Hematopoietic multipotent progenitor cell treated with erythropoietin and hydrocortisone succinate and interleukin-3 and kit ligand, for 6 days (in vitro differentiated cells): ENCODE measurements at places on chromosomes 11 and 22.

DNA sequence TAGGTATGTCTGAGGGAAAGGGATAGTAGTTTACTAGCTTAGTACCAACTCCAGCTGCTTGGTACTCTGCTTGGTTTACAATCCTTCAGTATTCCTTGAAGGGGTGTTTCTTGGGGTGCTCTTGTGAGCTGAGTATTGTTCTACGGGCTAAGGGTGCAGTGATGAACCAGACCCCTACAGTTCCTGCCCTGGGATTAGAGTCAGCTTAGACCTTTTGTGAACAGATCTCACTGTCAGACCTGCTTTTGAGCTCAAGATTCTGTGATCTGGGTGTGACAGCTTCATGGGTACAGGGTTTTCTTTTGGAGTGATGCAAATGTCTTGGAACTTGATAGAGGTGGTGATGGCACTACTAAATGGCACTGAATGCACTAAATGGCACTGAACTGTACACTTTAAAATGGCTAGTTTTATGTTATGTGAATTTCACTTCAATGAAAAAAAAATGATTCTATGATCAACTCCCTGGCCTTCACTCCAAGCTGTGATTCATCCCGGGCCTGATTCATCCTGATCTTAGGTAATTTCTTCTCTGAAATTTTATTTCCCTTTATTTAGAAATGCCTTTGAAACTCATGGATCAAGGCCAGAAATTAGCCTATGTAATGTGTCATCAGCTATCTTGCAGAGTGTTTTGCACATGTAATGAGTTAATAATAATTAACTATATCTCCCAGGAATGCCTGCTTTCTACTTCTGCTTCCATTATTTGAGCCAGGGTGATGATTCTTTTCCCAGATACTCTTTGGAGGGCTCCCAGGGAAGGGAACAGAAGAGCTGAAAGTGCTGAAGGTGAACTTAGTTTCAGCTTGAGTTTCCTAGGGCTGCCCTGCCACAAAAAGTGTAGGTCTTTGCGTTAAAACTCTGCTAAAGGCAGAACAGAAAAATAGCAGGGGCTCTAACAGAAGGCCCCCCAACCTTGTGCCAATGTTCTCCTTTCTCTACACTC is 87.9 kb downstream of the NCAM1 start:
- no peak for DNase-seq

DNA sequence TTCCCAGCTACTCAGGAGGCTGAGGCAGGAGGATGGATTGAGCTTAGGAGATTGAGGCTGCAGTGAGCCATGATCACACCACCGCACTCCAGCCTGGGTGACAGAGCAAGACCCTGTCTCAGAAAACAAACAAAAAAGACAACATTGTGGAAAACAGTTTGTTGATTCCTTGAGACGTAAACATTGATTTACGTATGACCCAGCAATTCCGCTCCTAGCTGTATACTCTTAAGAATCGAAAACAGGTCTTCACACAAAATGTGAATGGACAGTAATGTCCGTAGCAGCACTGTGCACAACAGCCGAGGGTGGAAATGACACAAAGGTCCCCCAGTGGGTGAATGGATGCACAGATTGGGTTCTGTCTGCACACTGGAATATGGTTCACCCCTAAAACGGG is 49.3 kb downstream of the LRP5 start:
- DNase-seq = no peak

GRCh38 chr22:25281675-25282345 is 62.4 kb downstream of the CRYBB2 start:
- no peak for DNase-seq

DNA sequence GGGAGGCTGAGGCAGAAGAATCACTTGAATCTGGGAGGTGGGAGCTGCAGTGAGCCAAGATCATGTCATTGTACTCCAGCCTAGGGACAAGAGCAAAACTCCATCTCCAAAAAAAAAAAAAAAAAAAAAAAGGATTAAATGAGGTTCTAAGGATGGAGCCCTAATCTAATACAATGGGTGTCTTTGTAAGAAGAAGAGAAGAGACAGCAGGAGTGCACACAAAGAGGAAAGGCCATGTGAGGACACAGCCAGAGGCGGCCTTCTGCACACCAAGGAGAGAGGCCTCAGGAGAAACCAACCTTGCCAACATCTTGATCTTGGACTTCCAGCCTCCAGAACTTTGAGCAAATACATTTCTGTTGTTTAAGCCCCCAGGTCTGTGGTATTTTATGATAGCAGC is 66.6 kb upstream of the CECR2 start:
- no peak for DNase-seq

GRCh38 chr11:17272801-17273200 is 3.7 kb upstream of the NUCB2 start:
- peak; percentile 38 for DNase-seq

DNA sequence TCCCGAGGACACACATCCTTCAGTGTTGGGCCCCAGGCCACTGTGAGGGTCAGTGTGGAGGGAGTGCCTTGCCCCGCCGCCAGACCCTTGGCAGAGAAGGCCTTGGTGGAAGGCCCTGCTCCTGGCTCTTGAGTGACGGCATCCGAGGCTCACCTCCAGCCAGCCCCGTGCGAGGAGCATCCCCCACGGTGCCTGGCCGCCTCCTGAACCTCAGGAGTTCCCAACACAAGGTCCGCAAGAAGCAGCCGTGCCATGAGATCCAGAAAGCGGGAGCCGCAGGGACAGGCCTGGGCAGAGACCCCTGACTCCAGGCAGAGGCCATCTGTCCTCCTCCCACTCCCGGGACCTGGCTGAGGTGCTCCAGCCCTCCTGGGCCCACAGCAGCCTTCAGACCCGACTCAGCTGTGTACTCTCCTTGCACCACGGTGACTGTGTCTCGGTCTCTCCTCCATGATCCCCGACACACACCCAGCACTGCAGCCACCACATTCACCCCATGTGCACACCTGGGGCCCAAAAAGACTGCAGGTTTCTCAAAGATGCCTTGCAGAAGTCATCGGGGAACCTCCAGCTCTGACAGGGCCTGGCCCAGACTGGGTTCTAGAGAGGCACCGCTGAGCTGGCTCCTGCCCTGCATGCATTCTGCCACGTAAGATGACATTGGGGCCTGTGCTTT is 870.2 kb downstream of the BRD1 start:
- DNase-seq = no peak

GRCh38 chr22:45511847-45512261 is 9.2 kb downstream of the FBLN1 start:
- no peak for DNase-seq

GRCh38 chr11:36471577-36471976 is 38.5 kb downstream of the TRAF6 start:
- no peak for DNase-seq

GRCh38 chr11:66443602-66444001 is 5.0 kb upstream of the MRPL11 start:
- DNase-seq = peak; percentile 26

GRCh38 chr11:28504555-28505110 is 396.4 kb downstream of the METTL15 start:
- no peak for DNase-seq

DNA sequence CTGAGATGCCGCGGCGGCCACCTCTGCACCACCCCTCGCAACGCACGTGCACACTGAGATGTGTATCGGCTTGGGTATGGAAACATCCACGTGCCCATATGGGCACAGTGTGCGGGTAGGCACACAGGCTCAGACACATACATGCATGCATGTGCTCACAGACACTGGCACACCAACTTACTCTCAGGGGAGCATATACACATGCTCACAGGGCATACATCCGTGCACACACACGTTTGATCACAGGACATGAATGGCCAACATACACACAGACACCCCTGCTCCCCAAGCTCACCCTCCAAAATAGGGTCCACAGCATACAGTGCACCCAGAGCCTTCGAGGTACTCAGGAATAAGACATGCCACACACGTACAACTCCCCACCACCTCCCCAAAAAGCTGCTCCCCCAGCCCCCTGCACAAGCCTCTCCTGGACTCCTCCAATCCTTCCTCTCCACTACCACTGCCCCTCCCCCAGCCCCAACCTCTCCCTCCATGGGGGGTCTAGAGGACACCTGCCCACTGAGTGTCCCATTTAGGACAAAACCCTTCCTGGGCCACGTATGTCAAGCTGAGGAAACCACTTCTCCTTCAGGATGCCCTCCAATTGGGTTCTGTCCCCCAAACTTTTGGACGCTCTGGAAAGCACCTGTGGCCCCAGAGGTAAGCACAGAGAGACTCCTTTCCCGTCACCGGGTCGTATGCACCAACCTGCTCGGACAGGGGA is 53.1 kb downstream of the SLC22A12 start:
- no peak for DNase-seq

DNA sequence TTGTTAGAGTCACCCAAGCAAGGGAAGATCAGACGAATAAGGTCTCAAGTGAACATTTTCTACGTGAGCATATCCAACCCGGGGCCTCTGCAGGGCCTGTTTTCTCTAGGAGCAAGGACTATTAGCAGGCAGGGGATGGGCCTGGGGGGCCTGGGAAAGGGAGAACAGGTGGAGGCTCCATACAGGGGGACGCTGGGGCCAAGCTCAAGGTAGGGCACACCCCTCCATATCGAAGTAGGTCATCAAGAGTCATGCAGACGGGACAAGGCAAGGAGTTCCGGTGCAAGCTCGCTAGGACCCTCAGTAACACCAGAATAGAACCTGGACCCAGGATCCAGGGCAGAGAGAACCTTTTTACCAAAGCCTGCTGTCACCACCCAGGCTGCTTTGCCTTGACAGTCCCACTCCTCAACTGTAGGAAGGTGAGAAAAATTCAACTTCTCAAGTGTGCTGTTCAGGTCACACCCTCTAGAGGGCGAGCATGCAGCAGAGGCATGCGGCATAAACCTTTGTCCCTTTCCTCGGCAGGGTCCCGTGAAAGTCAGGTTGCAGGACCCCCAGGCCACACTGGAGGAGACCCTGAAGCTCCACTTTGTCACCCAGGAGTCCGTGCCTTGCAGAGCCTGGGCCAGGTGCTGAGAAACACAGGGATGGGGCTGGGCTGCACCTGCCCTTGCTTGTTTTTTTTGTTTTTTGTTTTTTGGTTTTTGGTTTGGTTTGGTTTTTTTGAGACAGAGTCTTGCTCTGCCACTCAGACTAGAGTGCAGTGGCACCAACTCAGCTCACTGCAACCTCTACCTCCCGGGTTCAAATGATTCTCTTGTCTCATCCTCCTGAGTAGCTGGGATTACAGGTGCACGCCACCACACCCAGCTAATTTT is 8.6 kb upstream of the APOBEC3B start:
- DNase-seq = peak; percentile 72

DNA sequence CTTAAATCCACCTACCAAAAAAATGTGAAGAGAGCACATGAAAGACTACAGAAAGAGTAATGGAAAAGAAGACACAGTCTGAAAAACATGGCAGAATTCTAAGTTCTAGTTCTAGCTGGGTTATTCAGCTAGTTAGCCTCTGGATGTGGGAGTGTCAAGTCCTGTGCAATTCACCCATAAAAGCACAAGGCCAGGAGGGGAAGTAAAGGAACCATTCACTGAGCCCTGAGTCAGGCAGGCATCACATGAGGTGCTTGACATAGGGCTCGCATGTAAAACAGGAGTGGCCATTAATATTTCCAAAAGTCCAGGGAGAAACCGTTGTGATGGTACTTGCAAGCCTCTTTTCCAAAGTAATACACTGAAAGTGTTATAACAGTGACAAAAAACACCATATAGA is 103.7 kb downstream of the GAB2 start:
- no peak for DNase-seq

GRCh38 chr22:29090039-29090438 is 17.2 kb downstream of the KREMEN1 start:
- DNase-seq = no peak

DNA sequence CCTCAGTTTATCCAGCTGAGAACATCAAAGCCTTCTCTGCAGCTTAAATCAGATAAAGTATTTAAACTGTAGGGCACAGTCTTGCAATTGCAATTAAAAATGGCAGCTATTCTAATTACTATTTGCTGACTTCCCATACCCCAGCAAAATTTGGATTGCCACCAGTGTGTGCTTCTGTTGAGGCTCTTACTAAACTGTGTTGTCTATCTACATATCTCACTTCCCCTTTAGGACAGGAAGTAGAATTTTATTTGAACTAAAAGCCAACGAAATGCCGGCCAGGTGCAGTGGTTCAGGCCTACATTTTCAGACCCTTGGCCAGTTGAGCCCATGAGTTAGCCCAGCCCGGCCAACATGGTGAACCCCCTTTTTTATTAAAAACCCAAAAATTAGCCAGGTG is 7.1 kb downstream of the SAA4 start:
- peak; percentile 16 for DNase-seq

- DNase-seq = peak; percentile 66
These were observed at the start of gene CCDC88B for GRCh38 chr11:64339754-64340408. CCDC88B (plus strand) TSS chr11:64340204; CDS start chr11:64340267, 63 bp downstream.

DNA sequence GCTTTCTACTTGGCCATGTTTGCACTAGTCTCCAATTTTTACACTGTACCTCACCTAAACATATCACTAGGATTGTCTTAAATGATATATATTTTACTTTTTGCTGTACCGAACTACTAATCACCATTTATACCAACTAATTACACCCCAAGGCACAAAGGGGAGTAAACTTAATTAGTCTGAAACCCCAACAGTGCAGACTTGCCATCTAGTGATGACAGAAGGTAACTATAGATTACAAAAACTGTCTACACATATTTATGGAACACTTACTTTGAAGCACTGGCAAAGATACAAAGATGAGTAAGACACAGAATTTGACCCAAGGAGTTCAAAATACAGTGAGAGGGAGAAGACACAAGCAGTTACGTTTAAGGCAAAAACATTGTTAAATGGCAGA is 139.7 kb downstream of the CNTN5 start:
- no peak for DNase-seq

- DNase-seq = no peak
These were observed 113.8 kb downstream of the ATXN10 start for GRCh38 chr22:45785458-45785857.

GRCh38 chr11:67484847-67485311 is 2.1 kb downstream of the AIP start:
- peak; percentile 69 for DNase-seq

DNA sequence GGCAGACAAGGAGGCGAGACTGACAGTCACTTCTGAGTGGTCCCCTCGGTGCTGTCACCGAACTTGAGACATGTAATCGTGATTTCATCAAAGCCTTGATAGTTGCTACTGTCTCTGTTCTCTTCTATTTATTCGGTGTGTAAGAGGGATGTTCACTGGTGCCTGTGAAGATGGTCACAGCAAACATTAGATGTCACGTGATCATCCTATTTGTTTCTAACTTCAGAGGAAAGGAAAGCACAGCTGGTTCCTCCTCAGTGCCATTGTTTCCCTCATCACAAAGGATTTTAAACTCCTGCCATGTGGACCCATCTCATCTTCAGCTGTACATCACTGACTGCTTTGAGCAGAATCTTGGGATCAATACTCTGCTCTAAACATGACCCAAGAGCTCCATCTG is 73.1 kb upstream of the CLMP start:
- no peak for DNase-seq
